ENCODE measurements at places on chromosomes 6 and 20. TPM values are rescaled to one million over a fixed set of nuclear protein-coding genes. Genes with fewer than 3 reads are reported as not detected.

GRCh38 chr6:84583784-84584183 is 180.6 kb downstream of the TBX18 start:
- peak; percentile 79 for DNase-seq

The PPP1R14C gene
- 37.0 TPM for total RNA-seq

The KCNB1 gene
- not detected for total RNA-seq

- DNase-seq: peak; percentile 93
These were observed 118.4 kb upstream of the SGK1 start for GRCh38 chr6:134436281-134436815.
